ENCODE measurements at places on chromosomes 3 and 15.

- peak; percentile 79 for DNase-seq
Measured at GRCh38 chr15:99925661-99926461, 192.6 kb upstream of the LYSMD4 start.

DNA sequence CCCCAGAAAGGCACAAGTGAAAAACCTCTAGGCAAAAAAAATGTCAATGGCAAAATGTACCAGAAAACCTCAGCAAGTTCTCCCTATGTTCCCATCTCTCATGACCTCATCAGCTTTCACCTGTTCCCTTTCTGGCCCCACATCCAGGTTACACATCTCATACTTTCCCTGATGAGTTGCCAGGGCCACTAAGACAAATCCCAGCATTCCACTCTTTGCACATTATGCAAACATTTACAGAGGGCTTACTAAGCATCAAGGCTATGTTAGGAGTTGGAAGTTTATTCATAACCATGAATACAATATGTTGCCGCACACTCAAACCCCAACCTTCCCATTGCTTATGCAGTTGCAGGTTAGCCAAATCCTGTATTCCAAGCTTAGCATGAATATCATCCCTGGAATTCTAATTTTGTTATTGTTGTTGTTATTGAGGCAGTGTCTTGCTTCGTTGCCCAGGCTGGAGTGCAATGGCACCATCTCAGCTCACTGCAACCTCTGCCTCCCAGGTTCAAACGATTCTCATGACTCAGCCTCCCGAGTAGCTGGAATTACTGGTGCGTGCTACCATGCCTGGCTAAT is 129.3 kb upstream of the UBE2E2 start:
- DNase-seq, result no peak

- DNase-seq, result no peak
Measured at GRCh38 chr3:195411836-195412235, 31.0 kb downstream of the ACAP2 start.

DNA sequence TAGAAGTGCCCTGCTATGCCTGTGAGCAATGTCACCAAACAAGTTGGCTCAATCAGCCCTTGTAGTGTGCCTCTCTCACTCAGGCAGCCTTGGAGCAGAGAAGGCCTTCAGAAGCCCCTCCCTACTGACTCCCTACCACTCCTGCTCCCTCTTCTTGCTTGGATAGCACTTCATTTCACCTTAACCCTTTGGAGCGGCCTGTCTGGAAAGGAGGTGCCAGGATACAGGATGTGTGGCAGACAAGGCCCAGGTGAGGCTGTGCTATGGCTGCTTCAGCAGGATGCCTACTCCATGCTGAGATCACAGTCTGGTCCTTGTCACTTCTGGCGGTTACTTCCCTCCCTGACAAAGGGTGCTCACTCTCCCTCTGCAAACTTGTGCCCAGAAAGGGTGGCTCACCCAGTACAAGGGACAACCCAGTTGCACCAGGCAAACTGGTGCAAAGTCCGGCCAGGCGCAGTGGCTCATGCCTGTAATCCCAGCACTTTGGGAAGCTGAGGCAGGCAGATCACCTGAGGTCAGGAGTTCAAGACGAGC is 1.1 kb downstream of the MON1A start:
- no peak for DNase-seq

DNA sequence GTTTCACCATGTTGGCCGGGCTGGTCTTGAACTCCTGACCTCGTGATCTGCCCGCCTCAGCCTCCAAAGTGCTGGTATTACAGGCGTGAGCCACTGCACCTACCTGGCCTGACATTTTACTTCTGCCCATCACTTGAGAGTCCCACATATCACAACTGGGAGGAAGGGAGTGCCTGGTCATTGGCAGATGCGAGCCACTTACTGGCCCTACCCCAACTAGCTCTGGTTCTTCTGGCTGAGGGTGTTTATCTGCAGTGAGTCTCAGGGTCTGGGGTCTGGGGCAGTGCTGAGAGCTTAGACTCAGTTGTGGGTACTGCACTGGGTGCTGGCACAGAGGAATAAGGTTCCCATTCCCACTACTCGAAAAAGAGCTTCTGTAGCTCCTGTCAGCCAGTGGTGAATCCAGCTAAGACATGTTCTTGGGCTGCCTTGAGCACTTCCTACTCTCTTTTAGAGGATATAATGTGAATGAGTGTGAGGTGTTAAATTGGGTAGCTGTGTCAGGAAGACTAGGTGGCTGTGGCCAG is 30.2 kb downstream of the DAG1 start:
- DNase-seq, result no peak

GRCh38 chr3:42518800-42519567 is 16.5 kb downstream of the VIPR1 start:
- no peak for DNase-seq

DNA sequence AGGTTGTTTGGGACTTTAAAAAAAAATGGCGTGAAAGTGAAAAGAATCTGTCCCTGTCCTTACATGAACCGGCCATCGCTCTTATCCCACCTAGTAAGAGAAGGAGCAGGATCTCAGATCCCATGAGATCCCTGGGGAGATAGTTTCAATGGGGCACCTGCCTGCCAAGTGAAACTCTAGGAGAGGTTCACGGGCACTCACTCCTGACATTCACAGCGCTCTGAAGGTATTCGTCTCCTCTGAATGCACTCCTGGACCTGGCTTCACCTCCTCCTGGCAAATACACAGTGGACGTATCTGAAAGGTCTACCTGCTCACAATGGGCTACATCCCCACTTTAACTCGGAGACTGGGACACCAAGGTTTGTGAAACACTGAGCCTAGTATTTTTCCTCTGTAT is 248.7 kb upstream of the ICE2 start:
- no peak for DNase-seq

GRCh38 chr15:49239105-49239504 is 69.1 kb downstream of the GALK2 start:
- no peak for DNase-seq

GRCh38 chr15:63719281-63719680 is 114.5 kb downstream of the HERC1 start:
- DNase-seq, result no peak
